ENCODE measurements at places on chromosomes 16 and 17. TPM values are rescaled to one million over a fixed set of nuclear protein-coding genes. Genes with fewer than 3 reads are reported as not detected.
A peak's percentile ranks its signal among the peaks of the same experiment; 100 is the strongest.

Gene RNU2-1
- total RNA-seq = not detected

- no peak overlapping the region for H3K4me3 ChIP-seq
- H3K27me3 ChIP-seq = no peaks in the 10 kb centered on the region
- no peak for DNase-seq
- H3K27ac ChIP-seq = peak overlapping the region; percentile 57
- H3K36me3 ChIP-seq = peaks cover 23% of the 10 kb centered on the region
Measured at GRCh38 chr16:68283346-68283745, 19.0 kb downstream of the SLC7A6 start.

DNA sequence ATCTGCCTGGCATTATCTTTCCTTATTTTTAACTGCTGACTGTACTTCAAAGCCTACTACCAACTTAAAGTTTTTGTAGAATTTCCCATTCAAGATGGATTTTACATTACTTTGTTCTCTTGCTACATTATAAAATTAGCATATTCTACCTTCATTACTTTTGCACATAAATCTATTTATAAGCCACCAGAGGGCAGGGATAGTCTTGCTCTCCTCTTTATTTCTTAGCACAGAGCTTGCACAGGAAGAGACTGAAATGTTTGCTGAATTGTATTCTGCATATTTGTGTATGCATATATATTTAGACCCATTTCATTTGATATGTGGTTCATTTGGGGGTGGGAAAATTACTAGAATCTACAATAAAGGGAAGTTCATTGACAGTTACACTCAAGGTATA, 108.0 kb downstream of the SKAP1 start:
- H3K4me3 ChIP-seq = no peak overlapping the region
- no peaks in the 10 kb centered on the region for H3K4me1 ChIP-seq
- H3K36me3 ChIP-seq = no peaks in the 10 kb centered on the region
- no peaks in the 10 kb centered on the region for H3K27me3 ChIP-seq
- H3K27ac ChIP-seq = no peak overlapping the region

GRCh38 chr16:49890876-49891275, 35.0 kb upstream of the ZNF423 start:
- no peak overlapping the region for H3K4me3 ChIP-seq
- no peaks in the 10 kb centered on the region for H3K36me3 ChIP-seq
- no peaks in the 10 kb centered on the region for H3K4me1 ChIP-seq
- no peaks in the 10 kb centered on the region for H3K27me3 ChIP-seq

Gene RGS9
- total RNA-seq = 22.4 TPM

DNA sequence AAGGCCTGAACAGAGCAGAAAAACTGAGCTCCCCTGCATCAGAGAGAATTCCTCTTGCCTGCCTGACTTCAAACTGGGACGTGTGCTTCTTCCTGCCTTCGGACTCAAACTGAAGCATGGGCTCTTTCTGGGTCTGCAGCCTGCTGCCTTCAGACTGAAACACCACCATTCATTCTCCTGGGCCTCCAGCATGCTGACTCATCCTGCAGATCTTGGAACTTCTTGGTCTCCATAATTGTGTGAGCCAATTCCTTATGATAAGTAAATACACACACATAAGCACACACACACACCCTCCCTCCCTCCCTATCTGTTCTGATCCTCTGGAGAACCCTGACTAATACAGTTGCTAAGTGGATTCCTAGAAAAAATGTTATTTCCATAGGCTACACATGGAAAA, 874.3 kb upstream of the EEF2KMT start:
- H3K4me1 ChIP-seq = no peaks in the 10 kb centered on the region
- H3K27ac ChIP-seq = no peak overlapping the region
- no peaks in the 10 kb centered on the region for H3K36me3 ChIP-seq
- H3K4me3 ChIP-seq = no peak overlapping the region

Gene FAM20A
- 1.7 TPM for total RNA-seq

Gene SLC52A1
- total RNA-seq = not detected

- no peak for DNase-seq
- no peak overlapping the region for H3K4me3 ChIP-seq
- H3K27me3 ChIP-seq = no peaks in the 10 kb centered on the region
Measured at GRCh38 chr17:83195330-83196023, 116.1 kb downstream of the METRNL start.

Gene ZNF768
- total RNA-seq = 49.8 TPM

- no peaks in the 10 kb centered on the region for H3K27me3 ChIP-seq
- peaks cover 99% of the 10 kb centered on the region for H3K36me3 ChIP-seq
- H3K27ac ChIP-seq = no peak overlapping the region
- DNase-seq = no peak
- H3K4me1 ChIP-seq = no peaks in the 10 kb centered on the region
- H3K4me3 ChIP-seq = no peak overlapping the region
Measured at GRCh38 chr17:75619506-75620431, 13.5 kb upstream of the SMIM5 start.

GRCh38 chr17:81090361-81091136, 55.6 kb downstream of the BAIAP2 start:
- H3K27ac ChIP-seq = no peak overlapping the region
- DNase-seq = peak; percentile 92
- H3K4me1 ChIP-seq = peaks cover 53% of the 10 kb centered on the region
- no peak overlapping the region for H3K4me3 ChIP-seq
- no peaks in the 10 kb centered on the region for H3K27me3 ChIP-seq

DNA sequence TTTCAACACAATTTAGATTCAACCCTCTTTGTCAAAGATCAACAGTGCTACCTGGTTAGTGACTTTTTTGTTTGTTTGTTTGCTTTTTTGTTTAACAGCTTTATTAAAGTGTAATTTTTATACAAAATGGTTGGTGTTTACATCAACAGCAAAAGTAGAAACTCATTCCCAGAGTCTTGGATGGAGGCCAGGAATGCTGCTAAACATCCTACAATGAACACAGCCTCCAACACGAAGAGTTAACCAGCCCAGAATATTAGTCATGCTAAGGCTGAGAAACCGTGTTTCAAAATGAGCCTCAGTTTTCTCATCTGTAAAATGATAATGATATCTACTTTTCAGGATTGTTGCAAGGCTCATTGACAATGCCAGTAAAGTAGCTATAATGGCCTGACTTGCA, 211.0 kb upstream of the MAF start:
- no peaks in the 10 kb centered on the region for H3K4me1 ChIP-seq
- no peaks in the 10 kb centered on the region for H3K36me3 ChIP-seq
- H3K4me3 ChIP-seq = no peak overlapping the region
- no peak overlapping the region for H3K27ac ChIP-seq
- no peaks in the 10 kb centered on the region for H3K27me3 ChIP-seq

DNA sequence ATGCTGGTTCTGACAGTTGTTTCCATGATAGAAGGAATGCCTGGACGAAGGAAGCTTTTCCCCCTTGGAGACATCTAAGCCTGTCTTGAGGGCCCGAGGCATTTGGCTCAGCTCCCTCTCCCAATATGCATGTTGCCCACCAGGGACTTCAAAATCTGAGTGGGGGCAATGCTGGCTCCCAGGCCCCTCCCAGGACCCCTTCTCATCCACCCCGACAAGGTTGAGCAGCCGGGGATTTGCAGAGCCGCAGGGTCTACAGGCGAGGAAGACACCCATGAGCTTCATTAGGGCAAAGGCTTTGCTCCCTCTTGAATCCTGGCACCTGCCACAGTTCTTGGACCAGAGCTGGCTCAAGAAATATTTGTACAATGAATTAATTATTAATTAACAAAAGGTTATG, 25.1 kb upstream of the DNAH17 start:
- no peak overlapping the region for H3K4me3 ChIP-seq
- no peaks in the 10 kb centered on the region for H3K27me3 ChIP-seq
- no peaks in the 10 kb centered on the region for H3K36me3 ChIP-seq

DNA sequence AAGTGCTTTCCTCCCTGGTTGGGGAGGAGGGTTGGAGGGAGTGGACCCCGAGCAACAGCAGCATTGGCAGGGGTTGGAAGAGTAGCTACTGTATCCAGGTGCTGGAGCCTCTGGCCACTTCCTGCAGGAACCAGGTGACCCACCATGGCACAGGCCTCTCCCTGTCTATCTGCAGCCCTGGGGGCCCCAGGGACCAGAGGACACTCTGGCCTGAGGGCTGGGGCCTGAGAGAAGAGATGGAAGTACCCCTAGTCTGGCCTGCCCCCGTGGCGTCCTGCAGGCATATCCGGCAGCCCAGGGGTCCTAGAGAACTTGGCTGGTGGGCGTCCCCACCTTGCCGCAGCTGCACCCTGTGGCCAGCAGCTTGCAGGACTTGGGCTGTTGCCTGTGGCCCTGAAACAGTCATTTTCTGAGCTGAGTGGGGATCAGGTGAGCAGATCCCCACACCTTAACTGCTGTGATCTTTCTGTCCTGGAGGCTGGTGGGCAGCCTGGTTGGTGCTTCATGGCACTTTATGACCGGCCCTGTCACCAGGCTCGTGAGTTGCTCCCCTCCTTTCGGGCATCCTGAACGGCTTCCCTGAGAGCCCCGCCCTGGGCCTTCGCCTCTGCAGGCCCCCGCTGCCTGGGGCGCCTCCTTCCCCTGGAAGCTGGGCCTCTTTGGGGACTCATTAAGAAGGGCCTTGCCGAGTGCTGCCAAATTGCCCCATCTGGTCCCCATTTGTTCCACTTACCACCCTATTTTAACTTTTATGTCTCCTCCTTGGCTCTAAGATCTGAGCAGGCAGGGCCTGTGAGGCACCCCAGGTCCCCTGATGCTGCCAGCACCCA, 298.6 kb downstream of the SEC14L1 start:
- no peak for DNase-seq
- no peak overlapping the region for H3K4me3 ChIP-seq
- H3K4me1 ChIP-seq = peaks cover 94% of the 10 kb centered on the region
- peak overlapping the region; percentile 69 for H3K27ac ChIP-seq
- no peaks in the 10 kb centered on the region for H3K36me3 ChIP-seq
- H3K27me3 ChIP-seq = no peaks in the 10 kb centered on the region

Gene OR4D1
- not detected for total RNA-seq

Gene ATP1B2
- total RNA-seq = 2.9 TPM

GRCh38 chr16:79430191-79430678, 170.3 kb downstream of the MAF start:
- no peak overlapping the region for H3K27ac ChIP-seq
- H3K4me3 ChIP-seq = no peak overlapping the region
- no peak for DNase-seq
- H3K27me3 ChIP-seq = no peaks in the 10 kb centered on the region

Gene TBX2
- 17.9 TPM for total RNA-seq

Gene MAPT
- total RNA-seq = 6.6 TPM

Gene KRT33B
- not detected for total RNA-seq

Gene KCNAB3
- total RNA-seq = 1.2 TPM

GRCh38 chr17:41048441-41048840, 1.3 kb upstream of the KRTAP2-1 start:
- DNase-seq = no peak
- H3K27me3 ChIP-seq = no peaks in the 10 kb centered on the region
- H3K36me3 ChIP-seq = no peaks in the 10 kb centered on the region
- H3K27ac ChIP-seq = no peak overlapping the region

- H3K4me3 ChIP-seq = no peak overlapping the region
- DNase-seq = no peak
- no peak overlapping the region for H3K27ac ChIP-seq
- H3K27me3 ChIP-seq = no peaks in the 10 kb centered on the region
- H3K36me3 ChIP-seq = no peaks in the 10 kb centered on the region
- peaks cover 2% of the 10 kb centered on the region for H3K4me1 ChIP-seq
Measured at GRCh38 chr16:51129105-51129504, 22.0 kb downstream of the SALL1 start.

DNA sequence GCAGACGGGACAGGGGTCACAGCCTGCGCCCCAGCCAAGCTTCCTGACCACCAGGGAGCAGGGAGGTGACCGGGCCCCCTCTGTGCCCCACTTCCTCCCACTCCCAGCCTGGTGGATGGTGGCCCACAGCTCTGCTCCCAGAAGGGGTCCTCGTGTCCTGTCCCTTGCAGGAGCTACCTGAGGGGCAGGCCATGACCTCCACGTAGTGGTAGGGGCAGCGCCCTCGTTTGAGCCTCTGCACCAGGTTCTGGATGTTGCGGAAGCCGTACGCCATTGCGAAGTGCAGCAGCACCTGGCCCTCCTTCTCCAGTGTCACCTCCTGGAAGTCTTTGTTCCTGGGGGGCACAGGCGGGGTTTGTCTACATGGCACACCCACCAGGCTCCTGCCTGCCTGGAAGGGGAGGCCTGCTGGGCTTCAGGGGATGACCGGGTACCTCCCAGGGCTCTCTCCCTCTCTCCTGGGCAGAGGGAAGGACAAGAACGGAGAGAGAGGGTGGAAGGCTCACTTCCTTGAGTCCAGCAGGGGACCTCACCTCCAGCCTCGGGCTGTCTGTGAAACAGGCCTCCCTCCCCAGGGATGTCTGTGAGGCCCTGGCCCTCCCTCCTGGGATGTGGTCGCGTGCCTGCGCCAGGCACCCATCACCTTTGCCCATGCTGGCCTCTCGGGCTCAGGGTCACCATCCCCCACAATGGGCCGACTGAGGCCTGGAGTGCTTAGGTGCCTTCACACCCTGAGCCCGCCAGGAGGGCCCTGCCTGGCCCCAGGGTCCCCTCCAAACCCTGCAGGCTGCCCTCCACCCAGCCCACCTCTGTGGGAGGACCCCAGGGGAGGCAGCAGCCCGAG, 4.0 kb downstream of the HAGHL start:
- peaks cover 26% of the 10 kb centered on the region for H3K4me1 ChIP-seq
- H3K27me3 ChIP-seq = no peaks in the 10 kb centered on the region
- no peak overlapping the region for H3K4me3 ChIP-seq
- H3K27ac ChIP-seq = no peak overlapping the region

DNA sequence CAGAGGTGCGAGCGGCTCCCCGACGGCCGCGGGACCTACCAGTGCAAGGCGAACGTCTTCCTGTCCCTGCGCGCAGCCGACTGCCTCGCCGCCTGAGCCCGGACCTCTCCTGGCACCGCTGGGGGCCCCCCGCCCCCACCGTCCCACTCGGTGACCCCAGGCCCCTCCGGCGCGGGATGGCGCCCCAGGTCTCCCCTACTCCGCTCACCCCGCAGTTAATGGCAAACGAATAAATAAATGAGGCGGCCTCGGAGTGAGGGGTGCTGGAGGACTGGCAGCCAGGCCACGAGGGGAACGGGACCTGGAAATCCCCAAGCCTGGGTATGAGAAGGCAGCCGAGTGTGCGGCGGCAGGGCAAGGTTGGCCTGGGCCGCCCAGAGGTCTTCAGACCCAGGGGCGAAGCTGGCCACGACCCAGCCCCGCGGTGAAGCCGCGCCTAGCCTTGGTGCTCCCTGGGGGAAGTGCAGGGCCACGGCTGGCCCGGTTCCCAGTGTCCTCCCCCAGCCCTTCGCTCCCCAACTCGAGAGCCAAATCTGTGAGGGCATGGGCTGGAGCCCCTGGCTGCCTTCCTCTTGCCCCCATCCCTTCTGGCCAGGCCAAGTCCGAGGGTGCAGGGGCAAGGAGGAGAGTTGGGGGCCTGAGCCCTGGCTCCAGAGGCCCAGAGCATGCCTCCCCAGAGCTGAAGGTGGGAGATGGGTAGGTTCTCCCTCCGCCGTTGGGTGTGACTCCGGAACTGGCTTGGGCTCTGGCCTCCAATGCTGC, 796 bp downstream of the NPB start:
- H3K4me1 ChIP-seq = peaks cover 8% of the 10 kb centered on the region
- H3K36me3 ChIP-seq = peaks cover 54% of the 10 kb centered on the region
- H3K27me3 ChIP-seq = peaks cover 17% of the 10 kb centered on the region
- no peak overlapping the region for H3K27ac ChIP-seq
- H3K4me3 ChIP-seq = peak overlapping the region; percentile 46

All from esophagus muscularis mucosa (tissue), 4 donors.